ENCODE measurements at places on chromosomes 2 and 18.

GRCh38 chr2:125730921-125731320 lies 925.0 kb upstream of the GYPC start:
- no peak for DNase-seq

DNA sequence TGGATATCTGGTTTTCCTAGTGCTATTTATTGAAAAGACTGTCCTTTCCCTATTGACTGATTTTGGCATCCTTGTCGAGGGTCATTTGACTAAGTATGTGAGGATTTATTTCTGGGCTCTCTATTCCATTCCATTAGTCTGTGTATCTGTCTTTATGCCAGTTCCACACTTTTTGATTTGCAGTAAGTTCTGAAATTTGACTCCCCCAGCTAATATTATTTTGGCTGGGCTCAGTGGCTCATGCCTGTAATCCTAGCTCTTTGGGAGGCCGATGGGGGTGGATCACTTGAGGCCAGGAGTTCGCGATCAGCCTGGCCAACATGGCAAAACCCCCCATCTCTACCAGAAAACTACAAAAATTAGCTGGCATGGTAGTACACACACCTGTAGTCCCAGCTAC lies 46.8 kb upstream of the GAREM2 start:
- DNase-seq, result no peak

DNA sequence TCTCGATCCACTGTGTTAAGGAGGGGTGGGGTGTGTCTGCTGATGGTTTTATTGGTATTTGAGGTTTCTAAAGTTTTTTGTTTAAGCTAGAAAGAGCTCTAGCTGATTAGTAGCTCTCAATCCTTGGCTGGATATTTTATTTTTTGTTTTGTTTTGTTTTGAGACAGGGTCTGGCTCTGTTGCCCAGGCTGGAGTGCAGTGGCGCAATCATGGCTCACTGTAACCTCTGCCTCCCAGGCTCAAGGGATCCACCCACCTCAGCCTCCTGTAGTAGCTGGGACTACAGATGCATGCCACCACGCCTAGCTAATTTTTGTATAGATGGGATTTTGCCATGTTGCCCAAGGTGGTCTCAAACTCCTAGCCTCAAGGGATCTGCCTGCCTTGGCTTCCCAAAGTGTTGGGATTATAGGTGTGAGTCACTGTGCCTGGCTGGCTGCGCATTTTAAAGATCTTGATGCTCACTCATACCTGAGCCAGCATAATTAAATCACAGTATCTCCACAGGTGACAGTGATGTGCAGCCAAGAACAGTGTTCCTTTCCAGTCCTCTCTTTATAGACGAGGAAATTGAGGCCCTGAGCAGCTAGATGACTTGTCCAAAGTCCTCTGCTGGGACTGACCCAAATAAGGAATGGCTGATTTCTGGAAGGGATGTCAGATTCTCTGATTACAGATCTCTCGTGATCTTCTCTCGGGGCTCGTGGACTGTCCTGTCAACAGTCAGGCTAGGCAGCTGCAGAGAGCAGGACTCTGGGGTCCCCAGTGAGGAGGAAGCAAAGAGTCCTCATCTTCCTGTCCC lies 44.5 kb downstream of the SPTBN1 start:
- no peak for DNase-seq

DNA sequence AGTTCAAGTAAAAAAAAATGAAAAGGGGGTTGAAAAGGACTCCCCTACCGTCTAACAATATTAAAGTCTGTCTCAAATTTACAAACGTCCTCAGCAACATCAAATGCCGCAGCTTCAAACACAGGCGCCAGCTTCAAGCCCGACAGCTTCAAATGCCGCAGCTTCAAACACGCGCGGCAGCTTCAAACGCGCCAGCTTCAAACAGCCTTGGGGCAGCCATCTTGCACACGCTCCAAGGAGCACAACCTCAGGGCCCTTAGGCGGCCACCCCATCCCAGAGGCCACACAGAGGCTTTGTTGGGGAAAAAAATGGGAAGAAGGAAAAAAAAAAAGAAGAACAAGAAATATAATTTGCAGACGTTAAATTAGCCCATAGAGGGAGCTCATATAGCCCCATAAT lies 244.4 kb upstream of the VRK2 start:
- DNase-seq, result no peak

DNA sequence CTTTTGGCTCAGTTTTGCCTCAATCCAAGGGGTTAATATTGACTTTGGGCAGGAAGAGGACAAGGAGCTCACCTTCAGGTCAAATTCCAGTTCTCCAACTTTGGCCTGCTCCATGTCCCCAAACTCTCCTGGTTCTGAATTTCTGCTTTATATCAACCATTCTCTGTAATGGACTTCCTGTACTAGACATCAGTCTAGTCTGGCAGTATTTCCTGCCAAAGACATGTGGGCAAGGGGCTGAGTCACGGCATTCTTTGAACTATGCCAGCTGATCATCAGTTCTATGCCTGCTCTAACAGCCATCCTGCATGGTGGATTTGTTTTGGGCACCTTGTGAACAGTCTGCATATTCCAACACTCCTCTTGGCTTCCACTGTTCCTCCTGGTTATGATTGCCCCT lies 199.4 kb downstream of the ZEB2 start:
- DNase-seq, result no peak

GRCh38 chr18:77061281-77061945 lies 71.2 kb downstream of the MBP start:
- DNase-seq, result no peak

GRCh38 chr2:172357442-172357841 lies 69.9 kb upstream of the ITGA6 start:
- no peak for DNase-seq

DNA sequence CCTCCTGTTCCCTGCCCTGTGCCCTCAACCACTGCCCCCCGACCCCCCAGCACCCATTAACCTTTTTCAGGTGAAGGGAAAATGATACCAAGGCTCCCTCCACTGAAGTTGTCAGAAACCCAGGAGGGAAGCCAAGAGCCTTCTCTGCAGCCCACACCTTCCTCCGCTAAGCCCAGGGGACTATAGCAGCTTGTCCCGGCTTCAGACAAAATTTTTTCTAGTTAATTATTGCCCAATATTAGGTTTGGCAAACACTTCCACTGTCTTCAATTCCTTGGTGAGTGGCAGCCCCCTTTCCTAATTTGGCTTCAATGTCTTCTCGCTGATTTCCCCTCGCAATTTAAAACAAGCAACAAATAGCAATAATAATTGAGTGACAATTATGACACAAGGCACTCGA lies 23.9 kb downstream of the RFX8 start:
- no peak for DNase-seq

GRCh38 chr2:173452416-173452815 lies 97.7 kb downstream of the CDCA7 start:
- no peak for DNase-seq

Data from pons (tissue), 1 donor.